ENCODE measurements at places on chromosomes 7 and 10. TPM values are rescaled to one million over a fixed set of nuclear protein-coding genes. Genes with fewer than 3 reads are reported as not detected.

The TCAF2 gene
- 0.64 TPM for total RNA-seq

The TFEC gene
- 1.3 TPM for total RNA-seq

GRCh38 chr10:19012111-19012510 is 36.5 kb upstream of the MALRD1 start:
- H3K27me3 ChIP-seq: no peaks in the 10 kb centered on the region
- no peaks in the 10 kb centered on the region for H3K36me3 ChIP-seq
- DNase-seq: no peak
- H3K4me1 ChIP-seq: no peaks in the 10 kb centered on the region

GRCh38 chr10:102400076-102400475 is 4.6 kb downstream of the NFKB2 start:
- H3K4me3 ChIP-seq: peak overlapping the region; percentile 75
- DNase-seq: no peak
- H3K27me3 ChIP-seq: no peaks in the 10 kb centered on the region
- H3K27ac ChIP-seq: peak overlapping the region; percentile 84
- H3K36me3 ChIP-seq: peaks cover 18% of the 10 kb centered on the region

DNA sequence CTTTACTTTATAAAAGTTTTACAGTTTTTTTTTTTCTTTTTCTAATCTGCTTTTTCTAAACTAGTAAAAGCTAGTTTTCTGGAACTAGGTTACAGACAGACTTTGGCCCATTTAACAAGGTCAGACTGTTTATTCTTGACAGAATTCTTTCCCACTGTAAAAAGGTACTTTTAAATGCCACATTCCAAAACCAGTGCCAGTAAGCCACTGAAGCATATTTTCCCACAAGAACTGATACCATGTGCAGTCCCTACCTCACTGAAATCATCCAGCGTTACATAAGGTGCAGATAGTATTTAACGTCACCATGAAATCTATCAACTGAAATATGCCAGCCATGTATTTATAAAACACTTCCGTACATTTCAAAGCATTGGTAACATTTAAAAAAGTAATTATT is 121.6 kb downstream of the CDK6 start:
- H3K27ac ChIP-seq: peak overlapping the region; percentile 1
- no peaks in the 10 kb centered on the region for H3K36me3 ChIP-seq
- H3K4me1 ChIP-seq: peaks cover 14% of the 10 kb centered on the region
- H3K4me3 ChIP-seq: no peak overlapping the region

DNA sequence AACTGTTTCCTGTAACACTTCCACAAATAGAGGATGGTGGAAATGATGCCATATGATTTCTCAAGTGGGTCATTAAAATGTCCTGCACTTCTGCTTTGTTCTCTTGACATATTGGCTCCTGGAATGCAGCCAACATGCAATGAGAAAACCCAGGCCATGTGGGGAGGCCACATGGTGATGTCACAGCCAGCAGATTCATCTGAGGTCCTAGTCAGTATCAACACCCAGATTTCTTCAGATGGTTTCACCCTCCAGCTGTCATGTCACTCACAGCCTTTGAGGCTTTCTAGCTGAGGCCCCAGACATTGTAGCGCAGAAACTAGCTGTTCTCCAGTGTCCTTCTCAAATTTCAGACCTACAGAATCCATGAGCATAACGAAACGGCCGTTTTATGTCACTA is 102.3 kb upstream of the NUPR2 start:
- no peak for DNase-seq
- H3K27me3 ChIP-seq: no peaks in the 10 kb centered on the region
- H3K4me3 ChIP-seq: no peak overlapping the region
- no peaks in the 10 kb centered on the region for H3K36me3 ChIP-seq
- no peak overlapping the region for H3K27ac ChIP-seq

- H3K27me3 ChIP-seq: no peaks in the 10 kb centered on the region
- no peaks in the 10 kb centered on the region for H3K4me1 ChIP-seq
- DNase-seq: no peak
- H3K36me3 ChIP-seq: no peaks in the 10 kb centered on the region
- no peak overlapping the region for H3K27ac ChIP-seq
Measured at GRCh38 chr10:26540601-26541000, 102.5 kb downstream of the APBB1IP start.

DNA sequence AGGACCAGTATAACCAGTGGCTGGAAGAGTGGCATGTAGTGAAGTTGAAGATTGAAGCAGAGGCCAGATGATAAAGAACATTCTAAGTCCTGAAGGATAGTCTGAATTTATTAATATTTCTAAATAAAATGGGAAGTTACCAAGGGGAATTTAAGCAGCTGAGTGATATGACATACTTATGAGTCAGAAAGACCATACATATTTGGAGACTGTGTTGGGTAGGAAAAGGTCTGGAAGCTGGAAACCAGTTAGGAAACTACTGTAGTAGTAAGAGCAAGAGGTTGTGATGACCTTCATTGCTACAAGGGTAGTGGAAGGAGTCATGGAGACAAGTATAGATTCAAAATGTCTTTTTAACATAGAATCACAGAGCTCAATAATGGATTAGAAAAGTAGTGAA is 752.3 kb downstream of the SUGCT start:
- DNase-seq: no peak
- H3K27me3 ChIP-seq: no peaks in the 10 kb centered on the region
- H3K36me3 ChIP-seq: no peaks in the 10 kb centered on the region
- no peak overlapping the region for H3K27ac ChIP-seq
- H3K4me3 ChIP-seq: no peak overlapping the region

- H3K27ac ChIP-seq: no peak overlapping the region
- DNase-seq: no peak
- peaks cover 38% of the 10 kb centered on the region for H3K36me3 ChIP-seq
- no peak overlapping the region for H3K4me3 ChIP-seq
Measured at GRCh38 chr10:97483921-97484320, 14.3 kb downstream of the MMS19 start.

- H3K27ac ChIP-seq: peak overlapping the region; percentile 63
- no peaks in the 10 kb centered on the region for H3K4me1 ChIP-seq
- no peaks in the 10 kb centered on the region for H3K27me3 ChIP-seq
Measured at GRCh38 chr10:18611168-18611567, 40.2 kb downstream of the NSUN6 start.

DNA sequence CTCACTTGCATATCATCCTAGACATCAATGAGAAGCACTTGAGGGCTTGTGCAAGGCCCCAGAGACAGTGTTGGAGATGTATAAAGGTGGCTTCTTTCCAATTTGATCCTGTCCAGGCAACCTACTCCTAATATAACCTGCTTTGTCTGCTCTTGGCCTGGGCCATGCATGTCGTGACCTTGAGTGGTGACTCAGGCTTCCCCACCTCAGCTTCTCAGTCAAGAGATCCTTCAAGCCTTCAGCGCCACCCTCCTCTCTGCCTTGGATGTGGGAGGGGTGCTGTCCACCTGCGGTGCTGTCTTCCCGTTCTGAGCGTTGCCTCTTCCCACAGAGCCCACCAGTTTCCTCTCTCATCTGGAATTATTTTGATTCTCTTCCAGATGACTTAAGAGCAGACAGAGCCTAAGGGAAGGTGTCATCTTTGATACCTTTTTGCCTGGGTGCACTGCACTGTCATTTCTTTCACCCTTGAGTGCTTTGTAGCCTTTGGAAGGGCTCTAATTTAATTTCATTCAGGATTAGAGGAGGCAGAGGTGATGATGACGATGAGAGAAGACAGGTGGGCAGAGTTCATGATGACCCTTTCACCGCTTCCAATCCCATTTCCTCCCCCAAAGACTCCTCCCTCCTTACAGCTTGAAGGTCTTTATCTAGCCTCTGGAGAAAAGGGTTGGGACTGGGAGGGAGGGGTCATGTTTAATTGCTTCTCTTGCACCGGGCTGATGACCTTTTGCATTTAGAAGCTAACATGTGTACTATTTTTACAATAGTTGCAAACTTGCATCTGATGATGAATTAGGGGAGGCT is 6.9 kb downstream of the LSMEM1 start:
- DNase-seq: no peak
- H3K27ac ChIP-seq: no peak overlapping the region
- H3K4me1 ChIP-seq: peaks cover 4% of the 10 kb centered on the region
- H3K4me3 ChIP-seq: no peak overlapping the region

DNA sequence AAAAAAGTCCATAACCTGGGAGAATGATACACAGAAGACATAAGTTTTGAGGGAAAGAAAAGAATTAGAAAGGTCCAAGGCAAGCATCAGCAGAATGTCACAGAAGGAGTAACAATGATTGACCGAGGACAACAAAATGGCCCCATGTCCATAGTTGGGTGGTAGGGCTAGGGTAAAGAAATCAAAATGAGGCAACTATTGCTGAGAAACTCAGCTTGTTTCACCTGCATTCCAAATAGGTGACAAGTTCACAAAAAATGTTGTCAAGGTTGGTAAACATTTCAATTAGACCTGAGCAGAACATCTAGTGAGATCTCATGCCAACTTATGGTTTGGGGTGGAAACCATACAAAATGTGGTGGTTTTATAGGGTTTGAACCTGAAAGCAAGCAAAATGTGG is 22.8 kb upstream of the DLX6 start:
- no peak for DNase-seq
- H3K36me3 ChIP-seq: no peaks in the 10 kb centered on the region
- no peak overlapping the region for H3K4me3 ChIP-seq
